ENCODE measurements at places on chromosomes 4 and X.

DNA sequence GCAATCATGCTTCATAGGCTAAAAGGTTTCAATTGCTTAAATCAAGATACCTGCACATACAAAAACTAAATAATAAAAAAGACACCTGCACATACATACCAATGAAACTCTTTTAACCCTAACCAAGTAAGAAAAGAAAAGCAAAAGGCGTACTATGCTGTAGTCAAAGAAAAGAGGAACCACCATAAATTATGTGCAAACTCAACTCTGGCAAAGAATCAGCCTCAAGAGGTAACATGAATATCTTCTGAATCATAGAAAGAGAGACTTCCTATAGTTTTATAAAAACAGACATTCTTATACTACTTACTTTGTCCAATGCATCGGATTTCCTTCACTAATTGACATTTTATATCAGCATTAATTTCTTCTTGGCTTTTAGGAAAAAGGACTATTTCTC, 29.3 kb downstream of the MMGT1 start:
- DNase-seq: no peak

DNA sequence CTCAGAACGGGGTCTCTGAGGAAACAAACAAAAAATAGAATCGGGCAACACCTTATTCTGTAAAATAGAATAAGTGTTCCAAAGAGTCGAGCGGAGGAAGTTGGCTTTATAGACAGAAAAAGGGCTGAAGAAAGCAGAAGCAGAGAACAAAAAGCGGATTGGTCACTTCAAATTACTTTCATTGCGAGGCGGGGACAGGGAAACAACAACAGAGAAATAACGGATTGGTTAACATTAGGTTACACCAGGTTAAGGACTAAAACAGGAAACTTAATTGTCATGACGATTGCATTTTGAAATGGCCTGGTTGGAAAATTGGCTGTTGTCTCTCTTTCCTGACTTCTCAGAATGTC, 433 bp upstream of the COQ2 start:
- no peak for DNase-seq

DNA sequence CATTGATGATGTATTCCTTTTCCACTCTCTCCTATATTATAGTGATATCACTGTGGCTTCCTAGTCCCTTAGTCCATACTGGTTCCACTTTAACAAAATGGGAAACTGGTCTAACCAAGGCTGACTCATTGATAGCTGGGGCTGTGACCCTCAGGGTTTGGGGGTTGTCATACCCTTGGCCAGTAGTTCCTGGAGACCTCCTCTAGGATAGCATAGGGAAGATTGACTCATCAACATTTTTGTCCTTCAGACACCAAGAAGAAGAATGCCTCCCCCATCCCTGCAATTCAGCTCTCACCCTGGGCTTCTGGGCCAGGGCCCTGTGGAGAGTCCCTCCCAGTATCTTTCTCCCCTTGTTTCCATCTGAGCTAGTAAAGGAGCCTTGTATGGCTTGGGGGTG, 68.8 kb upstream of the PRPS1 start:
- no peak for DNase-seq

DNA sequence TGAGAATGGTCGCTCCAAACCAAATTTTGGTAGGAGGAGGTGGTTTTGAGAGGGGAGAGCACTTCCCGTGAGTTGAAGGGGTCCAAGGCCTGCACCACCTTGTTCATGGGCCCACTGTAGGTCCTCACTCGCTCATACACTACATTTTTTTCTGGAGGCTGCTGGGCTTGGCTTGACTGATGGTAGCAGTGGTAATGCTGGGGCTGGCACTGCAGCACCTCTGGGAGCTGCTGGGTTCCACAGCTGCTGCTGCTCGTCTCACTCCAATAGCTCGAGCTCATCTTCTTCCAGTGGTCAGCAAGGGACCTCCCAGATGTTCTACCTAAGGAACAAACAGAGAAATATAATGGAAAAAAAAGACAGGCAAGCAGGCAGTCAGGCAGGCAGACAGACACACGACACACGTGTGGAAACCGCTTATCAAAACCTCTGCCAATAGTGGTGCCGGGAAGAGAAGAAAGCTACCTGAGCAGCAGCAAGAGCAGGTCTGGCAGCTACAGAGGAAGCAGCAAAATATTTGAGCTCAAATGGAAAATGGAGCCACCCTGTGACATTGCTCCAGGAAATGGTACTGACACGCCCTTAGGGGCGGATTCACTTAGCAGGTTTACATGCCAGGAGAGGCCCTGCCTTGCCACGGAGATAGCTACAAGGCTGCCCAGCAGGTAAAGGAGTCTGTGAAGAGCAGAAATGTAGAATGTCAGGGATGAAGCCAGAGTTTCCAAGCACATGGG, at the start of gene POF1B:
Gene POF1B, minus strand, starts transcription at position 492 of the 734 bp plus-strand sequence. Its CDS starts 211 bp downstream, at position 281.
- DNase-seq: no peak

- no peak for DNase-seq
Measured at GRCh38 chr4:95256108-95256835, 292.5 kb downstream of the UNC5C start.

DNA sequence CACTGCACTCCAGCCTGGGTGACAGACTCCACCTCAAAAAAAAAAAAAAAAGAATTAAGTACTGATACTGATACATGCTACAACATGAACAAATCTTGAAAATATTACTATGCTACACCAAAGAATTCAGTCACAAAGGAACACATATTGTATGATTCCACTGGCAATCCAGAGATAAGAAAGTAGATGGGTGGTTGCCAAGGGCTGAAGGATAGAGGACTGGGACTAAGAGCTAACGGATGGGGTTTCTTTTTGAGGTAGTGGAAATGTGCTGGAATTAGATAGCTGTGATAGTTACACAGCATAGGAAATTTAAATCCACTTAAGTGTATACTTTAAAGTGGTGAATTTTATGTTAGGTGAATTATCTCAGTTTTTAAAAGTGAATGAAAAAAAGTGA, 12.5 kb downstream of the ATP11C start:
- DNase-seq: no peak

DNA sequence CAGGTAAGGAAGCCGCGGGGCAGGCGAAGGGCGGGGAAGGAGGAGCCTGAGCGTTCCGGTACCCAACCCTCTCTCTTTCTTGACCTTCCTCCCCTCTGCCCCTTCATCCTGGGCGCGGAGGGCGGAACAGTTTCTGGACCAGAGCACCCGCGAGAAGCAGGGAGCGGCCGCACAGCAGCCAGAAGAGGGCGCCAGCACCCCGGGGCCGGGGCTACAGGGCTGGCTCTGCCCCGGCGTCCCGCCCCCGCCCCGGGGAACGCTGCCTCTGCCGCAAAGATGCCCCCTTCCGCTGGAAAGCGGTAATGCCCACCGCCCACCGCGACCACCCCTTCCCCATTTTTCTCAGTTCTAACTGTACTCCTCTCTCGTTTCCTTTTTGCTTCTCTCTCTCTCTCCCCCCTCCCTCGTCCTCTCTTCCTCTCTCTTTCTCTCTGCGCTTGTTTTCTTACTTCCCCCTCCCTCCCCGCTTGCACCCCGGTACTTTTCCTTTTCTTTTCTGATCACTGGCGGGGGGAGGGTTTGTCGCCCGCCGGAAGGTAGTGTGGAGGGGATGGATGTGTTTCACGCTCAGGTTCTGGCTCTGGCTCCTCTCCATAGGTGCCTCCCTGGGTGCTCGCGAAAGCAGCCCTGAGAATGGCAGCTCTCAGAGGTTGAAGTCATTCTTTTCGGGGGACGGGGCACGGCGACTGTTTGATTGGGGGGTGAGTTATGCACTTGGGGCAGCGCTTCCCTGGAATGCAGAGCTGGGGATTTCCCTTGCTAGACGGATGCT, 13.1 kb upstream of the PRDM8 start:
- DNase-seq: peak; percentile 99

GRCh38 chr4:127506283-127506682, 126.5 kb upstream of the INTU start:
- no peak for DNase-seq

DNA sequence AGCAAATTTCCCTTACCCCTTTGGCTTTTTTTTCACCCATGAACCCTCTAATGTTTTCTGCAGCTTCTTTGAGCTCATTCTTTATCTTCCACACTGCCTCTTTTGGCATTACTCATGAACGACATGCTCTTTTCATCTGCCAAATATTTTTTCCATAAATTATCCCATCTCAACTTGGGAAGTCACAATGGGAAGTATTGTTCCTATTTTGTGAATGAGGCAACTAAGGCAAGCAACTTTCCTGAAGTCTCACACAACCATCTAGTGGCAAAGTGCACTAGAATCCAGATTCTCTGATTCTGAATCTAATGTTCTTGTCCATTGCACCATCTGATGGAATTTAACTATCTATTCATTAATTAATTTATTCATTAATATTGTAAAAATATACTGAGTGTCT, 625 bp downstream of the RTL9 start:
- DNase-seq: no peak

GRCh38 chrX:46992070-46992469, 79.8 kb downstream of the JADE3 start:
- no peak for DNase-seq

- no peak for DNase-seq
Measured at GRCh38 chr4:135249024-135249423, 1047.4 kb upstream of the PABPC4L start.

- DNase-seq: no peak
Measured at GRCh38 chrX:47208108-47208507, 10.4 kb upstream of the CDK16 start.

DNA sequence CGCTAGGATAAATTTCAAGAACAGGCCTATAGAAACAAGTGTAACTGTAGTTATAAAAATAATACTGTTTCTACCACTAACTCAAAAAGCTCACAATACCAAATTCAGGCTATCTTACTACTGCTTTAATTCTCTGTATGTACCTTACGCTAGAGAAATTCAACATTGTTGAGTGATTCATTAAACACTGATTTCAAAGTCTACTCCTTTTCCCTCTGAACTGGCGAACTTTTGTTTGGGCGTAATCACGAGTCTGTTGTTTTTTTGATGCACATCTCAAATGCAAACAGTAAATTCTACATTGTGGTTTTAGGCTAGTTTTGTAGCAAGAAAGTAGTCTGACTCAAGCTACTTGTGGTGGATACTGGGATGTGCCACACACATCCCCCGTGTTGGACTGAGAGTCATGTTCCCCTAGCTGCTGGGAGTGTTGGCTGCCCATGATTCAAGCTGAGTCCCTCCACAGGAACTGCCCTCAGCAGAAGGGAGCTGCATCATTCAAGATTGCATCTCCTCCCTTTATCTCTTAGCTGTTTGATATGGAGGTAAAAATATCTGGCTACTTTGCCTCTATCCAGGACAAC, 406.1 kb downstream of the RAPGEF2 start:
- no peak for DNase-seq

GRCh38 chr4:150224896-150225591, 146.8 kb downstream of the DCLK2 start:
- no peak for DNase-seq

DNA sequence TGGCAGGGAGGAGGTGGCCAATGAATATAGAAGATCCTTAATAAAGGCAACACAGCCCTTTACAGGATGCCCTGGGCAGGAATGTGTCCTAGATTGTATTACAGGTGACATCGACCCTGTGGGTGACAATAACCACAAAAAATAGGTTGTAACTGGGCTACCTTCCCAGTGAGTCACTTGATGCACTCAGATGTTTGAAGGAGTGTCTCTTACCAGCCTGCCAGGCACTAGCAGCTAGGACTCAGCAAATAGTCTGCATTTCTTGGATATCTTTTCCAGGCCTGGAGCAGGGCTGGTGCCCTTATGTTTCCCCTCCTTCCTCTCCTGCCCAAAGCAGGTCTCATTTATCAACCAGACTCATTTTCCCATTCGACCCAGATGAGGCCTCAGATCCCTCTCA, 50.9 kb upstream of the TMEM164 start:
- no peak for DNase-seq

GRCh38 chr4:179328627-179329026, 1886.4 kb upstream of the AGA start:
- DNase-seq: no peak

- DNase-seq: no peak
Measured at GRCh38 chrX:22087011-22087557, 55.0 kb downstream of the PHEX start.

- DNase-seq: no peak
Measured at GRCh38 chr4:165302658-165303057, 24.8 kb upstream of the MSMO1 start.

- DNase-seq: no peak
Measured at GRCh38 chrX:150157291-150157690, 205.8 kb upstream of the MAMLD1 start.

DNA sequence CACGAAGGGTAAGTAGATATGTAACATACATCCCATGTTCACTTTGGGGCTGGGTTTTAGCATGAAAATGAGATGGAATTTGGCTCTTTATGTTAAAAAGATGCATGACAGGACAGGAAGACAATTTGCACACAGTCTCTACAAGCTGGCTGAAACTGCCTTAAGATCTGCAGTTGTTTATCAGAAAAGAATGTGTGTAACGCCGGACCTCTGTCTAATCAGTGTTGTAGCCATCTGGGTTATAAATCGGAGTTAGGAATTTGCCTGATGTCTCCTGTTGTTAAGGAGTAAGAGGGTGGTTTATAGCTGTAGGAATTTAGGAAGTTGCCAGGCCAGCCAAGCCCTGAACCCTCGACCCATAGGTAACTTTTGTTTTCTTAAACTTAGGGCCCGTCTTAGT, 562.9 kb upstream of the FAT1 start:
- DNase-seq: no peak

- DNase-seq: no peak
Measured at GRCh38 chrX:119398587-119398973, 556 bp upstream of the SLC25A43 start.

DNA sequence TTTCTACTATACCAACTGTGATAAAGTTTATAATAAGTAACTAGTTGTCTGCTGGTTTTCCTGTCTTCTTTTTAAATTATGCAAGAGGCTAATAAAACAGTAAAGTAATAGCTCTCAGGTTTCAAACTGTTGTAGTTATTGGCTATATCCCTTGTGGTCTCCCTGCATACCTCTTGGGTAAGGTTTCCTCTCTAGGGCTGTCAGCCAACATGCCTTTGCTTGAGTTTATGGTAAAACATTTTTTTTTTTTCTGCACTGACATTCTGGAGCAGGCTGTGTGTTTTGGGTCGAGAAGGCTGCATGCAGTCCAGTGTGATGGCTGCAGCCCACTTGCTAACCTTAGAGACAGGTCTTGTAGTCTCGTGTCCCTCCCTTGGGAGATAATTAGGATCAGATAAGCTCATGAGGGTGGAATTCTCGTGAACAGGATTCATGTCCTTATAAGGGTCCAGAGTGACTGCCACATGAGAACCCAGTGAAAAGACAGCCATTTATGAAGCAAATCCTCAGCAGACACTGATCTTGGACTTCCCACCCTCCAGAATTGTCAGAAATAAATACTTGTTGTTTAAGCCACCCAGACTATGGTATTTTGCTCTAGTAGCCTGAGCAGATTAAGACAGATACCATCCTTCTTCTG, 831.2 kb downstream of the CCSER1 start:
- no peak for DNase-seq

DNA sequence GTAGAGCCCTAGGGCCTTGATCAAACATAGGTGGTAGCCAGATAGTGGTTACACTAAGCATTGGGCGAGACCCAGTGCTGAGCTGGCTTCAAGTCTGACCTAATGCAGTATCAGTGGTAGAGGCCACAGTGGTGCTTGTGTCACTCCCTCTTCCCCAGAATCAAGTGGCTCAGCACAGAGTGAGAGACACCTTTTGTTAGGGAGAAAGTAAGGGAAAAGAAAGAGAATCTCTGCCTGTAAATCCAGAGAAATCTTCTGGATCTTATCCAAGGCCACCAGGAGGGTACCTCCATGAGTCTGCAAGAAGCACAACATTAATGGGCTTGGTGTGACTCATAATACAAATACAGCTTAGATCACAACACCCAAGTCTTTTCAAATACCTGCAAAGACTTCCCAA, 117.7 kb upstream of the SLC6A14 start:
- DNase-seq: no peak

Measured in stimulated activated naive CD8-positive, alpha-beta T cell treated with anti-CD3 and anti-CD28 coated beads, Interleukin-15, Interleukin-2, amounts not matched to agents 100 U/mL and 50 U/mL, for 24 hours (primary cell).